ENCODE measurements at places on chromosomes 4 and X.

GRCh38 chr4:173174594-173175012 is 6.0 kb downstream of the GALNT7 start:
- DNase-seq = no peak

DNA sequence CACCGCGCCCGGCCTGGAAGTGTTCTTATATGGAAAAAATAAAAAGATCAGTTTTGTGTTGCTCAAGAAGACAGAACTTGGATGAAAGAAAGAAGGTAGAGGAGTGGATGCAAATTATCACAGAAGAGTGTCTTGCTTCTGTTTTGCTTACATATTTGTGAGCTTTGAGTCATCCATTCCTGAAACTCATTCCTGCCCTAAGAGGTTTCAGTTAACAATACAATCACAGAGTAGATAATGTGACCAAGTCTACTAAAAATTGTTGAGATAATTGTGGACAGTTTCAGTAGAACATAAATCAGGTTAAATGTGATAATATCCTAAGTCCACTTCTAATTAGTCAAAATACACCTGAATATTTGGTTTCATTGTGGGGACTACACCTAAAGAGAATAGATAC is 26.4 kb upstream of the LRCH2 start:
- no peak for DNase-seq

GRCh38 chrX:109635146-109635545 is 10.2 kb upstream of the KCNE5 start:
- no peak for DNase-seq

DNA sequence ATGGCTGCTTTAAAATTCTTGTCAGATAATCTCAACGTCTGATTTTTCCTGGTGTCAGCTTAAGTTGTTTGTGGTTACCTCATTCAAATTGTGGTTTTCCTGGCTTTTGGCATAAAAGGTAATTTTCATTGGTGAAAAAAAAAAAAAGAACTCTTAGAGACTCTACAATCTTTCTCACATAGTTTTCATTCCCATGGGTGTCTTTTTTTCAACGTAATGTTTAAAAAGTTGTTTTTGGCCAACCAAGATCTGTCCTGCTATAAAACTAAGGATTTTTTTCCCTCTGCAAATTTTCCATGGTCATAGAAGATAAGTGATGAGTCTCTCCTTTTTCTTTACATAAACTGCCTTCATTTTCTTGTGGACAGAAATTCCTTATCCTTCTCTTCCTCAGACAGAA is 28.9 kb upstream of the RPS6KA6 start:
- no peak for DNase-seq

- no peak for DNase-seq
Observed at GRCh38 chr4:40956721-40957255, 207.0 kb downstream of the NSUN7 start.

- no peak for DNase-seq
Observed at GRCh38 chr4:114384629-114385028, 214.0 kb upstream of the UGT8 start.

GRCh38 chr4:177681902-177682301 is 239.7 kb upstream of the AGA start:
- DNase-seq = no peak

Data from T-helper 17 cell (primary cell).